ENCODE measurements at places on chromosomes 1 and 21.

GRCh38 chr1:36083635-36084496 lies at the start of gene TEKT2:
Gene TEKT2 (plus strand): TSS chr1:36084094. CDS start chr1:36084922, 828 bp downstream.
- DNase-seq, result no peak

GRCh38 chr21:38965910-38966504 lies 160.3 kb downstream of the ETS2 start:
- DNase-seq, result no peak

DNA sequence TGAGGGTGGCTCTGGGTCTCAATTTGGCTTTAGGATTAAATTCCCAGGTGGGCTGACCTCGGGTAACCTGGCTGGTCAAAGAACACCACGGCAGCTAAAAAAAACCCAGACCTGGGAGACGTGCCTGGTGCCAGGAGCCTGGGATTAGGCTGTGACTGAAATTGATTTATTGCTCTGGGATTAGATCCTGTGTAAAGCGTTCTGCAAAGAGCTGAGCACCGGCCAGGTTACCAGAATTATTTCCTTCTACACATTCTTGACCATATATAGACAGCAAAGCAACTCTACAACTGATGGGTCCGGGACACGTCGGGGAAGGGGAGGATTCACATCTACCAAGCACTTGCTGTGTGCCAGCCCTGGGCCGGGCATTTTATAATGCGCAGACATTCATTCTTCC lies 45.2 kb downstream of the TMCO4 start:
- no peak for DNase-seq

DNA sequence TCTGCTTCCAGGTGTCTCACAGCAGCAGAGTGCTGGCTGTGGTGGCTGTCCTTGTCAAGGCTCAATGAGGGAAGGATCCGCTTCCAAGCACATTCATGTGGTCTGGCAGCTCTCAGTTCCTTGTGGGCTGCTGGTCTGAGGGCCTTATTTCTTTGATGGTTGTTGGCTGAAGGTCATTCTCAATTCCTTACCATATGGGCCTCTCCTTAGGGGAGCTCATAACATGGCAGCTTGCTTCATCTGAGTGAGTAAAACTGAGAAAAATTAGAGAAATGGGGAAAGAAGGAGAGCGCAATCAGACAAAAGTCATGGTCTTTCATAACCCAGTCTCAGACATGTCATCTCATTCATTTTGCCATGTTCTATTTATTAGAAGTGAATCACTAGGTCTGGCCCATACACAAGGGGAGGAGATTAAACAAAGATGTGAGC lies 81.7 kb upstream of the TSPAN2 start:
- no peak for DNase-seq

GRCh38 chr1:184329962-184330868 lies 56.6 kb upstream of the C1orf21 start:
- DNase-seq, result no peak

DNA sequence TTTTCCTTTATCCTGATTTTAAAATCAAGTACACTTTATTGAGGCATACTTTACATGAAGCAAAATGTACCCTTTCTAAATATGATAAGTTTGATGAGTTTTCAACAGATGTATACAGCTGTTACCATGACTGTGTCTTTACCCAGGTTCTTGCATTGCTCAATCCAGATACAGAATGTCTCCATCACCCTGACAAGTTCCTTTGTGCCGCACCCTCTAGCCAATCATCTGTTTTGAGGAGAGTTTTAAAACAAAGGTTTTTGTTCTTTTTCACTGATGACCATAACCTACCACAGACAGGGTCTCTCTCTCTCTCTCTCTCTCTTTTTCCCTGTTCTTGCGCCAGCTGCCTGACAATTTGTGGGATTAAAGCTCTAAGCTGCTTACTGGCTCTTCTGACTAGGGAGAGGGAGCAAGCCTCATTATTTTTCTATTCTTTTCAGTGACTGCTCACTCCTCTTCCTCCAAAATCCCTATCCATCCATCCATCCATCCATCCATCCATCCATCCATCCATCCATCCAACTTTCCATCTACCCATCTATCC lies 1.2 kb upstream of the KCNE1 start:
- no peak for DNase-seq

- no peak for DNase-seq
These were observed 61.3 kb upstream of the WDR26 start for GRCh38 chr1:224495866-224496265.

DNA sequence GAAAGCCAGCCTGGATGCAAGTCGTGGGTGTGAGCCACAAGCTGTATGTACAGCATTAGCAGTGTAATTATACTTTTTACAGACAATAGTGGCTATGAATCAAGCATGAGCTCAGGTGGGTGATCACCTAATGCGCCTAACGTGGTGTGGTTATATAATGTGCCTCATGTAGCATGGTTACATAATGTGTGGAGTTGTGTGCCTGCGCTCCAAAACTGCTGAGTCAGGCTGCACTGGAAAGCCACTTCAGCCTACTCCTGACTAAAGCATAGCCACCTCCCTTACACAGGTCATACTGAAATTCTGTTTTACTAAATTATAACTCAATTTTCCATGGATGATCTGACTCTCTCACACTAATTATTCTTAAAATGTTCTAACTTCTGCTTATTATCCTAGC lies 69.8 kb downstream of the KCNT2 start:
- no peak for DNase-seq

DNA sequence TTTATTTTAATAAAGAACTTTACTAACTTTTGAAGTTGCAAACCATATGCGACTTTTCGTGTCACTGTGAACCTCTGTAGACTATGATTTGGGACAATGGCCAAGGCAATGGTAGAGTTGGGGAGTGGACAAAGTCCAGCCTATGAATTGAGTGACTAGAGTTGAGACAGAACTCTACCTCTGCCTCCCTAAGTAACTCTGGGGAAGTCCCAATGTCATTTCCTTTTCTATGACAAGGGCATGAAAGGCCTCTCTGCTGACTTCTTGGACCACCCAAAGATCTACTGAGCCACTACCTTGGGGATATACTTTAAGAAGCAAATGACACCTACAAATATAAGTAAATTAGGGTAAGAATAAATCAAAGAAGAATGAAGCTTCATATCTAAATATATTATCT lies 19.3 kb downstream of the BEND5 start:
- no peak for DNase-seq

DNA sequence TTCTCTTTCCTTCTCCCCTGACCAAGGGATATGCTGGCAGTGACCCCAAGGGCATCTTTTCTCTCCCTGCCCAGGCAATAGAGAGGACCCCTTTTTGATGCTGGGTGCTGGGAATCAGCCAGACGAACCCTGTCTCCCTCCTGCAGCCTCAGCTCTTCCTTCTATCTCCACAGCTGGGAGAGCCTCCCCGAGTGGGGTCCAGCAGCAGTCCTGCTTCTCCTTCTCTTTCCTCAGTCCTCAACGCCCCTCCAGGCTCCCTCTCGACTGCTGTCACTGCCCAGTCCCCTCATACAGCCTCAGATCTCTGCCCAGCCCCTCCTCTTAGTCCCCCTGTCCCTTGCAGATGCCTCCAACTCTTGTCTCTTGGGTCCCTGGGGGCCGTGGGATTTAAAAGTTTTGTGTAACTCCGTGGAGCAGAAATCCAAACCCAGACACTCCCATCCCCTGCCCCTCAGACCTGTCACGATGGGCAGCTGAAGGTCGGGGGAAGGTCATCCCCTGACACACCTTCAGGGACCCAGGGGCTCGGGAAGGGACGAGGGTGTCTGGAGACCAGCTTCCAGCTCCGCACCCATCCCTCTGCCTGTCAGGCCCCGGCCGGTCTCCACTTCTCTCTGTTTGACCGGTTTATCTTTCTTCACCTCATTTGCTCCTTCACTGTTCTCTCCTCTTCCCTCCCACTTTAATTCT lies 5.8 kb upstream of the ETV3L start:
- DNase-seq, result no peak

- no peak for DNase-seq
These were observed 42.4 kb downstream of the PDE9A start for GRCh38 chr21:42695697-42696380.

DNA sequence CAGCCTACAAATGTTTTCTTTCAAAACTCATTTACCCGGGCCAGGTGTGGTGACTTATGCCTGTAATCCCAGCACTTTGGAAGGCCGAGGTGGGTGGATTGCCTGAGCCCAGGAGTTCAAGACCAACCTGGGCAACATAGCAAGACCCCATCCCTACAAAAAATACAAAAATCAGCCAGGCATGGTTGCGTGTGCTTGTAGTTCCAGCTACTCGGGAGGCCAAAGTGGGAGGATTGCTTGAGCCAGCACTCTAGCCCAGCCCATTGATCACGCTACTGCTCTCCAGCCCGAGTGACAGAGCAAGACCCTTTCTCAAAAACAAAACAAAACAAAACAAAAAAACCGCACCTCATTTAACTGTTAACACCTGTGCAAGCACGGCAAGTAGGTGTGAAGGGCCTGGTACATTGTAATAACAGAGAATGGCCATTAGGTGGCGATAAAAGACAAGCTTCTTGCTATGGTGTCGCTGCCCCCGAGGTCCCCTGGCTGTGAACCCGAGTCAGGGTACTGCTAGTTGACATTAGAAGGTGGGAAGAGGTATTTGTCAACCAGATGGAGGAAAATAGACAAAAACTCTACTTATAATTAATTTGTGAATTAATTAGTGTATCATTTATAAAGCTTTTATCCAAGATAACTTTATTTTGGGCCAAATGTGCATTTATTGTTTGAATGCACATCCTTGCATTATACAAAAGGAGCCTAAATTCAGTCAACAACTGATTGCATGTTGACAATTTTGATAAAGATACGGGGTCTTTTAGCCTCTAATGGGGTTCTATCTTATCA lies 66.5 kb downstream of the SH3BGR start:
- DNase-seq, result peak; percentile 6

DNA sequence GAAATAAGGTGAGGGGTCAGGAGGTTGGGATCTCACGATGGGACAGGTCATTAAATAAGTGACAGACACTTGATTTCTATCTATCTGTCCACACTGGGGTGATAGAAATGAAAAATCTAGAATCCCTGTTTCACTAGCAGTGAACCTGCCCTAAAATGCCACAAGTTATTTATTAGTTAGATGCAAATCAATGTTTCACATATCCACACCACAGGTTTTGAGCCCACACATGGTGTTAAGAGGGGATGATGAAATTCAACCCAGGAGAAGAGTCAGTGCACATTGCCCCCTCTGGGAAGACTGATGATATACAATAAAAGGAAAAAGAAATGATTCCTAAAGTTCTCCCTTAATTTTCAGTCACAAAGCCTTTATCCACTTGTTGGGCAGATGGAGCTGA lies 10.1 kb upstream of the NTPCR start:
- no peak for DNase-seq

GRCh38 chr1:114003431-114003830 lies 24.2 kb downstream of the OLFML3 start:
- DNase-seq, result no peak

DNA sequence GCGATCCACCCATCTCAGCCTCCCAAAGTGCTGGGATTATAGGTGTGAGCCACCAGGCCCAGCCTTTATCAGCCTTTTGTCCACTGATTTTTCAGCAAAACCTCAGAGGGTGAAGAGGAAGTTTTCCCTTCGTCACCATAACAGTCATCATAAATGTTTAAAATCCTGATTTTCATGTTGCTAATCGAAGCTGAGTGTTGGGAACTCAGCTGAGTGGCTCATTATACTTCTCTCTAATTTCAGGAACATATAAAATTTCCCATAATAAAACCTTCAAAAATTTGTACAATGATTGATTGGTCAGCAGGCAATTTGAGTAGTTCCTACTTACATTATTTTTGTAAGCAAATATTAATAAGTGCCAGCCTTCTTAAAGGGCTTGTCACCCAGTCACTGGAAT lies 31.8 kb upstream of the IFNGR2 start:
- DNase-seq, result no peak

- DNase-seq, result peak; percentile 62
These were observed 2.7 kb downstream of the SH2D2A start for GRCh38 chr1:156813750-156814570.

GRCh38 chr1:240414237-240414636 lies 197.7 kb downstream of the GREM2 start:
- DNase-seq, result no peak

DNA sequence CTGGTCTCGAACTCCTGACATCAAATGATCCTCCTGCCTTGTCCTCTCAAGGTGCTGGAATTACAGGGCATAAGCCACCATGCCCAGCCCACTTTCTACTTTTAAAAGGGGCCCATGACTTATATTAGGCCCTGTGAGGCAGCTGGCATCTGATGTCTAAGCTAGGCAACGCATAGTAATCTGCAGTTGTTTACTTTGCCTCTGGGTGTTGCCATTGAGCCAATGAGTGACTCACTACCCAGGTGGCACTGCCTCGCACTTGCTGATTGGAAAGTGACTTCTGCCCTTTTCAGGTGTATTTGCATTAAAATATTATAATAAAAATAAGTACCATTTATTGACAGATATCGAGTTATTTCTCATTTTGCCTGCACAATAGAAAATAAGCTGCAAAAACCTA lies 84.9 kb downstream of the KIF14 start:
- DNase-seq, result no peak

GRCh38 chr1:229579059-229579673 lies 20.7 kb upstream of the ABCB10 start:
- no peak for DNase-seq

- no peak for DNase-seq
These were observed 5.7 kb upstream of the AKT3 start for GRCh38 chr1:243855616-243856318.

DNA sequence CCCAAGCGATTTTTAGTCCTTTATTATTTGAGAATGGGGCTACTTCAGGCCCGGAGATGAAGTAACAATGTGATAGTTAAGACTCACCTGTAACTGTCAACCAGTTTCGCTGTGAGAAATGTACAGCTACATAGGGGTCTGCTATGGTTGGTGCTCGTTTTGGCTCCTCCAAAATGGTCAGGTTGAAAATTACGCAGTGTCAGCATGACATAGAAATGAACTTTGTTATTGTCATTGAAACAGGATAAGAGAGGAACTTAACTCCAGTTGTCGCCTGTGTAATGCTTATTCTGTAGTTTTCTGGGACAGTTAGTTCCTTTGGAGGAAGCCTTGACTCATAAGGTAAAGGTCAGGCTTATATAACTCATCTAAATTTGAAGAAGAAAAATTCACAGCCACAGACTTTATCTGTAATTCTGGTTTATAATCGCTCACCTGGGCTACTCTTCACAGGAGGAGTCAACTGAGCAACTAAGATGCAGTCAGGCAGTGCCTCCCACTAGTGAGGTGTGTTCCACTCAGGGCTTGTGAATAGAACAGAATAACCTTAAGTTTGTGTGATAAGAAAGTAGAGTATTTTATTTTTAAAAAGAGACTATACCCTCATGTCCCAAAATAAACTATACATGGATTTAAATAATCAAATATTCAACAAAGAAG lies 130.9 kb downstream of the CD247 start:
- no peak for DNase-seq

- DNase-seq, result no peak
These were observed 471.8 kb upstream of the PRMT6 start for GRCh38 chr1:106584676-106585075.

GRCh38 chr1:179630719-179631118 lies 39.1 kb downstream of the TDRD5 start:
- DNase-seq, result no peak

- no peak for DNase-seq
These were observed 136.9 kb downstream of the DUSP10 start for GRCh38 chr1:221604948-221605347.

GRCh38 chr1:27886744-27887143 lies 14.4 kb downstream of the THEMIS2 start:
- no peak for DNase-seq

Measured in activated CD8-positive, alpha-beta memory T cell treated with anti-CD3 and anti-CD28 coated beads for 48 hours (primary cell).